ENCODE measurements at places on chromosomes 12 and 14.

DNA sequence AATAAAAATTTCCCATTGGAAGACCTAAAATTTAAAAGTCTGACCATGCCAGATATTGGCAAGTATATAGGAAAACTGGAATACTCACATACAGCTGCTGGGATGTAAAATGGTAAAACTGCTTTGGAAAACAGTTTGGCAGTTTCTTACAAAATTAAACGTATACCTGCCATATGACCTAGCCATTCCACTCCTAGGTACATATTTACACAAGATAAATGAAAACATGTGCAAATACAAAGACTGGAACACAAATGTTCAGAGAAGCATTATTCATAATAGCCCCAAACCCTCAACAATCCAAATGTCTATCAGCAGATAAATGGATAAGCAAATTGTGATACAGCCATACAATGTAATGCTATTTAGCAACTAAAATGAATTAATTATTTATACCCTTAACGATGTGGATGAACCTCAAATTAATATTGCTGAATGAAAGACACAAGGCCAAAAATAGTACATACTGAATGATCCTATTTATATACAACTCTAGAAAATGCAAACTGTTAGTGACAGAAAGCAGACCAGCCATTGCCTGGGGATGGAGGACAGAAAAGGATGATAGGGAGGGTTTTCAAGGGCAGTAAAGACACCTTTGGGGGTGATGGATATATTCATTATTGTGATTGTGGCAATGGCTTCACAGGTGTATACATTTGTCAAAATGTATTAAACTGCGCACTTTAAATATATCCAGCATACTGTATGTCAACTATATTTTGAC lies 21.3 kb upstream of the TCP11L2 start:
- no peak for DNase-seq

DNA sequence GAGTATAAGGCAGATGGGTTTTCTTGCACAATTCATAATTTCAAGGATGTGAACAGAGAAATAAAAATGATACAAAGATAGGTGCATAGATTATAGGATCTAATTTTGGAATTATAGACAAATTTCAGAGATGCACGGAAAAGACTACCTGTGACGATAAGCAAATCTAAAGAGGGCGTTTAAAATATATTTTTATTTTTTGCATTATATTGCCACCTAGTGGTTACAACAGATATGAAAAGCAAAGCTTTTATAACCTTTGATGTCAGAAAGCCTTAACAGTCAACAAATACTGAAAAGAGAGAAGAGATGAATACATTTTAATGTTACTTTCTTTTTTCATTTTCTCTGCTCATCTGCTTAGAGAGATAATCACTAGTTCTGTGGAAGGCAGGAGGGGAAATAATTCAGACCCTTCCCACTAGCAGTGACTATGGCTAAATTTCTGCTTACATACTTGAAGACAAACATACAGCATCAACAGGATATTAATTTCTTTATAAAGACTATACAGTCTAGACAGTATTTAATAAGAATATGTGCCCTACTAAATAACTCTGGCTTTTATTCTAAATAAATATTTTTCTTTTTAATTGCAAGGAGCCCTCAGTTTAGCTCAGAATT lies 46.3 kb downstream of the NTS start:
- DNase-seq = peak; percentile 15

DNA sequence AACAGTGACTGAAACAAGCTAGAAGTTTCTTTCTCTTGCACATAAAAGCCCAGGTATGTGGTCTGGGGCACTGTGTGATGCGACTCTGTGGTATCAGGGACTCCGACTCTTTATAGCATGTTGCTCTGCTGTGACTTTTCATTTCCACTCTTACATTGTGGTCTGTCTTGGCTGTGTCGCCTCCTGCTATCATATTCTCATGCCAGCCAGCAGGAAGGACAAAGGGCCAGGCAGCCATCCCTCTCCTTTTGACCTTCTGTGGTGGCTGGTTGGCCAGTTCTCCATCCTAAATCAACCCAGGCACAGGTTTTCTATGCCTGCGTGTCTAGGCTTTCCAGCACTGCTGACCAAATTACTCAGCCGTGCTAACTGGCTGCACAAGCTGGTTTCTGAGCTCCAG lies 8.0 kb downstream of the ACAD10 start:
- no peak for DNase-seq

GRCh38 chr14:96390965-96391292 lies 999 bp upstream of the AK7 start:
- no peak for DNase-seq

DNA sequence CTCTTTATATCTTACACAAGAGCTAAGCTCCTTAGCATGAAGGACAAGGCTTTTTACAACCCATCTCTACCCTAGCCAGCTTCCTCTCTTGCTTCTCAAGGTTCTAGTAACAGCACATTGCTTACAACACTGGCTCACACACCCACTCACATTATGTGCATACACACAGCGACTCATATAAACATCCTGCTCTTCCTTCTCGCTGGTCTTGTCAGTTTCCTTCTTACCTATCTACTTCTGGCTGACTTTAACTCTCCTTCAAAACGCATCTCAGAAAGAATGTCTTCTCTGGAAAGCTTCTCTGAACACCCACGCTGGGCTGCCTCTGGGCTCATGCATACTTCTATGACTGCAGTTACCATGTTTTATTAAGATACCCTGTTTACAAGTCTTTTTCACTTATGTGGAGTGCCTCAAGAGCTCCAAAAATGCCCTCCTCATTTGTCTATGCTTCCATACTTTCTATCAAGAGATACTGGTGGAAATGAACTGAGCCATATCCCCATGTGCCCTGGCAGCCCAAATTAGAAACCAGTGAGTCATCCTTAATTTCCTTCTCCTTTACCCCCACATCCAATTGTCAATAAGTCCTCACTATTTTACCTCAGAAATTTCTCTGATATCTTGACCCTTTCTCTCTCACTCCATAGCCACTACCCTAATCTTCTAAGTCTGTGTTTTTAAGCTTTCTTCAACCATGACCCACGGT lies 126.9 kb upstream of the KRAS start:
- DNase-seq = no peak

DNA sequence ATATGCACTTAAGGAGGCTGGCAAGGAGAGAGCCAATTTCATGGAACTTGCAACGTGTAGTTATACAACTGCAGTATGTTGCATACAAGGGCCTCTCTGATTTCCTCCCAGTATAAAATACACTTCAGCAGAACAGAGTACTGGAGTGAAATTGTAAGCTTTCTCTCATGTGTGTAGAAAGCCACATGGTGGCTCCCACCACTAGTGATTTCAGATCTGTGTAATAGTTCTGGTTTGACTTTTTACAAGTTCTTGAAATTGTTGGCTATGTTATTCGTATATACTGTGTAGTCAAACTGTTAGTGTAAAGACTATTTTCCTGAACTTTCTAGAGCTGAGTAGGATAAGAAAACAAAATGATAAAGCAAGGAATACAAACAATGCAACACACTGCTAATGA lies 16.4 kb upstream of the LMO3 start:
- DNase-seq = no peak

- DNase-seq = no peak
These were observed 555.9 kb upstream of the TMEM132C start for GRCh38 chr12:127711108-127711507.

- no peak for DNase-seq
These were observed 48.4 kb downstream of the KTN1 start for GRCh38 chr14:55628426-55628825.

- DNase-seq = no peak
These were observed 46.1 kb downstream of the DDX11 start for GRCh38 chr12:31119803-31120211.

DNA sequence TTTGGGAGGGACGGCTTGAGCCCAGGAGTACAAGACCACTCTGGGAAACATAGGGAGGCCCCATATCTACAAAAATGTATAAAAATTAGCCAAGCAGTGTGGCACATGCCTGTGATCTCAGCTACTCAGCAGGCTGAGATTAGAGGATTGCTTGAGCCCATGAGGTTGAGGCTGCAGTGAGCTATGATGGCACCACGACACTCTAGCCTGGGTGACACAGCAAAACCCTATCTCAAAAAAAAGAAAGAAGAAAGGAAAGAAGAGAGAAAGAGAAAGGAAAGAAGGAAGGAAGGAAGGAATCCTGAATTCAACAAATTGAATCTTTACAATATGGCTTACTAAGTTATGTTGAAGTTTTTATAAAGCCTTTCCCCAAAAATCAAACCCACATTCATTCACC lies 2.1 kb downstream of the KIF21A start:
- DNase-seq = no peak

GRCh38 chr14:67674139-67674479 lies 323 bp downstream of the VTI1B start:
- peak; percentile 65 for DNase-seq

GRCh38 chr14:69170839-69171238 lies 17.9 kb upstream of the DCAF5 start:
- peak; percentile 43 for DNase-seq

GRCh38 chr14:104892531-104893434 lies 27.7 kb downstream of the CEP170B start:
- no peak for DNase-seq

DNA sequence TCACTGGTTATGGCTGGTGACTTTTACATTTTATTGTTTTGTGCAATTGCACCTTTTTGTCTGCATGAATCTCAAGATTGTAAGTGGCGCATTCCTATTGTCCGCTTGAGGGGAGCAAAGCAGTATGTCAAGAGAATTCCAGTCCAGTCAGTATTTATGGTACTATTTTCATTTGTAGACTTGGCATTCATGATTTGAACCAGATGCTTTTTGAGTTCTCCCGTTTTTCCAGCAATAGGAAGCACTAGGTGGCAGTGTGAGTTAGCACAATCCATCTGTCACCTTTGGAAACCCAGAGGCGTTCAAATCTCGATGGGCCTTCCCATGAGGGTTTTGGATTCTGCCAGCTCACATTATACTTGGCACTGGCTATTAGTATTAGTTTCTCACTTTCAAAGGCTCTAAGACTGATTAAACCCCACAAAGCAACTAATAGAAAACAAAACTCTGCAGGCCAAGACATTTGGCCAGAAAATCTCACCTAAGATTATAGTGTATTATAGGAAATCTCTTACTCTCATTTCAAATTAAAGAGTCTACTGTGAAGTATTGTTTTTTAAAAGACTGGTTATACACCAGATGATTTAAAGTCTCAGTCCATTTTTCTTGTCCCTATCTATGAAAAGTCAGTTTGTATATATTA lies 2.2 kb downstream of the DACT1 start:
- peak; percentile 90 for DNase-seq

DNA sequence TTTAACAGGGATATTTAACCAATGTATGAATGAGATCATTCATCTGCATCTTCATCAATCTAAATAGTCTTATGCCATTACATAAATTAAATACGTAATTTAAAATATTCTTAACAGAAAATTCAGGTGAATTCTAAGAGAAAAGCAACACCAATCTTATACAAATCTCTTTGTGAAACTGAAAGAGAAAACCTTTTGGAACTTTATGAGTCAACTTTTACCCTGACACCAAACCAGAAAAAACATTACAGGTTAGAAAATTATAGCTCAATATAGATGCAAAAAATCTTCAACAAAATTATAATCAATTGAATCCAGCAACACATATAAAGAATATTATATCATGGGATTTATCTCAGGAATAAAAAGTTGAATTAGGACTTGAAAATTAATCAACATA lies 3.4 kb downstream of the GLIPR1L1 start:
- DNase-seq = no peak

- no peak for DNase-seq
These were observed 232.1 kb upstream of the SEL1L start for GRCh38 chr14:81765651-81766275.

GRCh38 chr14:98608071-98609060 lies 663.6 kb downstream of the BCL11B start:
- no peak for DNase-seq

GRCh38 chr12:112986291-112986800 lies 8.0 kb downstream of the OAS2 start:
- DNase-seq = no peak

DNA sequence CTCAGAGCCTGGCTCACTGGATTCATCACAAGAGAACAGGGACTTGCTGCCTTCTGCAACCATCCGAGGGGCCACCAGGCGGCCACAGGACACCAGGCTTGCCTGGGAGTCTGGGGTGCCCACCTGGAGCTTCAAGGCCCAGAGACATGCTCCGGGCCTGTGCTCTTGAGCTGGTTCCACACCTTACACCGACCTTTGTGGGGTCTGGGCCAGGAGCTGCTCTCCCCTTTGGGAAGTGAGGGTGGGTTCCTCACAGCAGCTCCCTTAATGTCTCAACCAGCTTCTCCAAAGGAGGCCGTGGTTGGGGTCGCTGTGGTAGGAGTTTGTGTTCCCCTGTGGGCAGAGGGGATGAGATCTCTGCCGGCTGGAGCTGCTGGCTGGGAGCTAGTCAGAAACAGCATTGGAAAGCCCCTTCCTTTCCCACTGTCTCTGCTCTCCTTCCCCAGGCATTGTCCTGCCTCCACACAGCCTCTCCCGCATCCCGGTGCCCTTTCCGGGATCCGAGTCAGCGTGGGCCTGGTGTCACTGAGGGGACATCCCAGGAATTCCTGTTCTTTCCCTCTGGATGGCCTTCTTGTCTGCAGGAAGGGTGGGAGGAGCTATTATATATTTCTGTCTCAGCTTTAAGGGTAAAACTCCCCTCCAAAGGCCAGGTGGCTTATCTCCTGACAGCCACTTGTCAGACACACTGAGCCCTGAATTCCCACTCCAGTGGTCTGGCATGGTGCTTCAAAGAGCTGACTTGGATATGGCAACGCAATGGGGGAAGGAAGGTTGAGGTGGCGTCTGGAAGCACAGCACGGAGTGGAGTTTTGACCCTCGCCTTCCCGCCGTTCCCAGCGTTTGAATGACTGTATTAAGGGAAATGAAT lies 5.1 kb upstream of the PAPLN start:
- peak; percentile 24 for DNase-seq

DNA sequence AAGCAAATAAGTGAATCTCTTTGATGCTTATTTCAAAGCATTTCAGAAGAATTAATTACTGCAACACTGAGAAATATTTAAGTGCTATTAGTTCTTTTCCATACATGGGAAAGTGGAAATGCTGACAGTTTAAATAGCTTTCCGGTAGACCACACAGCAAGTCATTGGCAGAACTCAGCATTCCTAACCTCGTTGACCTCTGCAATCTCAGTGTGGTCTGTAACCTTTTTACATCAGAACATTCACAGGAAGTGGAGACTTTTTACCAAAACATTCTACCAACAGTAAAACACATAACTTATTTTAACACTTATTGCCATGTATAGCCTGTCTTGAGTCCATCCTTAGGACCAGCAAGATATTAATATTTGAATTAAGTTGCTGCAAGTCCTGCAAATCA lies 249.5 kb upstream of the DCN start:
- DNase-seq = peak; percentile 0

- DNase-seq = no peak
These were observed 22.8 kb upstream of the IGF1 start for GRCh38 chr12:102503056-102503681.

GRCh38 chr14:25929881-25930615 lies 667.8 kb downstream of the NOVA1 start:
- no peak for DNase-seq

All from RPMI7951 (cell line).